Thoracic aorta (tissue), 2 donors: ENCODE measurements at places on chromosomes 5 and 9.
A peak's percentile ranks its signal among the peaks of the same experiment; 100 is the strongest.

- H3K36me3 ChIP-seq: no peaks in the 10 kb centered on the region
- H3K27ac ChIP-seq: no peak overlapping the region
- no peaks in the 10 kb centered on the region for H3K4me1 ChIP-seq
- no peak for DNase-seq
Measured at GRCh38 chr5:178818094-178818493, 41.7 kb upstream of the ZNF354B start.

DNA sequence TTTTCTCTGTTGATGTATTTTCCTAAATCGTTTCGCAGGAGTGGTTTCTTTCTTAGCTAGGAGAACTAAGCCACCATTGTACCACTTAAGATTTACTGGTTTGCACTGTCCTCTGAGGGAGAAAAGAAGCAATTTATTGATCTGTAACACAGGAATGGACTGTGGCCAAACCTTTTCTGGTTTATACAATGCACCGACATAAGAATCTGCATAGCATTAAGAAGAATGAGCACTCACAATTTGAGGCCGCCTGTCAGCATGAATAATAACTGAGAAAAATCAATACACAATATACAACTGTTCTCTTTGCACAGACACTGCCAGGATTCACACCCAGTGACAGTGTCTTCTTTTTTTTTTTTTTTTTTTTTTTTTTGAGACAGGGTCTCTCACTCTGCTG, 168.6 kb upstream of the DMRT1 start:
- peaks cover 17% of the 10 kb centered on the region for H3K4me1 ChIP-seq
- no peaks in the 10 kb centered on the region for H3K27me3 ChIP-seq
- no peak overlapping the region for H3K27ac ChIP-seq
- no peak for DNase-seq
- H3K36me3 ChIP-seq: no peaks in the 10 kb centered on the region
- no peak overlapping the region for H3K4me3 ChIP-seq

GRCh38 chr9:127907867-127908659, 8.7 kb upstream of the ST6GALNAC6 start:
- no peak overlapping the region for H3K4me3 ChIP-seq
- peaks cover 40% of the 10 kb centered on the region for H3K4me1 ChIP-seq
- peak overlapping the region; percentile 92 for H3K27ac ChIP-seq
- no peaks in the 10 kb centered on the region for H3K27me3 ChIP-seq
- H3K36me3 ChIP-seq: peaks cover 21% of the 10 kb centered on the region

- no peak for DNase-seq
- H3K36me3 ChIP-seq: no peaks in the 10 kb centered on the region
- peak overlapping the region; percentile 80 for H3K27ac ChIP-seq
- no peaks in the 10 kb centered on the region for H3K27me3 ChIP-seq
- peaks cover 31% of the 10 kb centered on the region for H3K4me1 ChIP-seq
Measured at GRCh38 chr5:158796812-158797497, 302.8 kb downstream of the EBF1 start.

DNA sequence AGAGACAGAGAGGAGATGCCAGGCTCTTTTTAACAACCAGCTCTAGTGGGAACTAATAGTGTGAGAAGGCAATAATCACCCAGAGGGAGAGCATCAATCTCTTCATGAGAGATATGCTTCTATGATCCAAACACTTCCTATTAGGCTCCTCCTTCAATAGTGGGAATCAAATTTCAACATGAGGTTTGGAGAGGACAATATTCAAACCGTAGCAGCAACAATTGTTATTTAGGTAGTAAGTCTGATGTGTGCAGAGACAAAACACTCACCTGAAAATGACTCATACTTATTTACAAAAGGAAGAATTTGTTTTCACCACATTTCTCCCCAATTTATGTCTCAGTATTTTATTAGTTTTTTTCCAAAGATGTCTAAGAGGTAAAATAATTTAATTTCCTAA, 144.3 kb downstream of the ST8SIA4 start:
- H3K27ac ChIP-seq: no peak overlapping the region
- H3K27me3 ChIP-seq: no peaks in the 10 kb centered on the region
- H3K4me1 ChIP-seq: no peaks in the 10 kb centered on the region
- H3K4me3 ChIP-seq: no peak overlapping the region
- no peaks in the 10 kb centered on the region for H3K36me3 ChIP-seq

DNA sequence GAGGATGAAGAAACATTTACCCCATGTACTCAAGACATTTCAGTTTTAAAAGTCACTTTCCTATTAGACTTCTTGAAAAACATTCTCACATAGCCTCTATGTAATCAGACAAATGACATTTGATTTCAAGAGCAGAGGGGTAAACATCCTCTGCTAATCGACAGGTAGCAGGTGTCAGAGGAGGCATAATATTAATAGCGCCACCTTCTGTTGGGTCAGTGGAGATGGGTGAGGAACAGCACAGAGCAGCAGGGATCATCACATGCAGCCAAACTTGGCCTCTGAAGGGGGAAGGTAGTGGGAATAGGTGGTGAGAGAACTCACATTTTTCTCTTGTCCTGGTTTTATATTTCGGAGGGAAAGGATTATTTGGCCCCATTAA, 3.3 kb upstream of the LSM11 start:
- H3K4me3 ChIP-seq: no peak overlapping the region
- H3K27ac ChIP-seq: no peak overlapping the region
- peaks cover 8% of the 10 kb centered on the region for H3K36me3 ChIP-seq
- DNase-seq: no peak

- peaks cover 41% of the 10 kb centered on the region for H3K4me1 ChIP-seq
- peak overlapping the region; percentile 42 for H3K27ac ChIP-seq
- H3K27me3 ChIP-seq: no peaks in the 10 kb centered on the region
Measured at GRCh38 chr5:32612134-32612888, 27.0 kb downstream of the SUB1 start.

DNA sequence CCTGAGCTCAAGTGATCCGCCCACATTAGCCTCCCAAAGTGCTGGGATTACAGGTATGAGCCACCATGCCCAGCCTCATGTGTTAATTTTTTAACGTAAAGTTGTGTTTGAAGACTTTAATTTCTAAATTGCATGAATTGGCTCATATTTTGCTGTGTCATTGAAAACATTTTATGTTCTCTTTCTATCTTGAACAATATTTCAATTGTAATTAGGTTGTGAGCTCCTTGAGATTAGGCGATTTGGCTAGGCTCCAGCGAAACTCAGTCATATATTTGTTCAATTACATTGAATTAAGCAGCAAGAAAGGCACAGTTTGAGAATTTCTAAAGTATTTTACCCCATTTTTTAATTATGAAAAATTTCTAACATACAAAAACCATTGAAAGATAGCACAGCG, 34.0 kb downstream of the GAPVD1 start:
- H3K4me3 ChIP-seq: no peak overlapping the region
- H3K36me3 ChIP-seq: no peaks in the 10 kb centered on the region
- no peaks in the 10 kb centered on the region for H3K27me3 ChIP-seq
- DNase-seq: no peak

DNA sequence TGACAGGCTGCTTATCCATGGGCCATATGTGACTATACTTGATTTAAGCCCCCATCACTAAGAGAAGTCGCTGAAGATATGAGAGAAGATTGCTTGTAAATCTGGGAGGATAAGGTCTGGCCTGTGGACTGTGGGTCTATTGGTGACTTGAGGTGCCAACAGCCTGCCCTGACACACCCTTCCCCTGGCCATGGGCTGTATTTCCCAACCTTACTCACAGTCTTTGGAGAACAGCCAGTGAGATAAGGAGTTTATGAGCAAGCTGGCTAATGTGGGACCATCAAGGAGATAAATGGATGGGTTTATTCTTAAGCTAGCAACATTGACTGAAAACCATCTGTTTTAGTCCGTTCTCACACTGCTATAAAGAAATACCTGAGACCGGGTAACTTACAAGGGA, 231.3 kb downstream of the ZSWIM6 start:
- no peaks in the 10 kb centered on the region for H3K27me3 ChIP-seq
- no peaks in the 10 kb centered on the region for H3K36me3 ChIP-seq
- H3K4me1 ChIP-seq: no peaks in the 10 kb centered on the region
- no peak for DNase-seq
